ENCODE measurements at places on chromosomes 12 and 14. TPM values are rescaled to one million over a fixed set of nuclear protein-coding genes. Genes with fewer than 3 reads are reported as not detected.

Gene SYT1
- total RNA-seq = 6.8 TPM

Gene DNAH10
- total RNA-seq = under 0.01 TPM

Gene SLC41A2
- total RNA-seq = 12.0 TPM

Gene CYP46A1
- total RNA-seq = under 0.01 TPM

Gene WSB2
- total RNA-seq = 75.8 TPM

Gene TAS2R46
- total RNA-seq = 3.2 TPM

Gene MANSC1
- total RNA-seq = 8.8 TPM

Gene AICDA
- total RNA-seq = not detected

Gene ACOT4
- 0.61 TPM for total RNA-seq

Gene KCNC2
- not detected for total RNA-seq

Gene SCFD1
- total RNA-seq = 79.9 TPM

Gene TOMM20L
- total RNA-seq = not detected

Gene SCYL2
- 43.8 TPM for total RNA-seq

Gene GPR84
- not detected for total RNA-seq

Gene STON2
- total RNA-seq = 0.32 TPM

Gene KITLG
- total RNA-seq = 44.2 TPM

Gene GPR68
- total RNA-seq = 0.61 TPM

Gene SLC25A21
- 2.3 TPM for total RNA-seq

Gene CLEC6A
- not detected for total RNA-seq

Gene OR4E2
- not detected for total RNA-seq

Gene PLA2G1B
- total RNA-seq = not detected

Gene SRRM4
- not detected for total RNA-seq

Gene OR9K2
- total RNA-seq = not detected

Gene PROX2
- total RNA-seq = not detected

Gene MYH6
- total RNA-seq = not detected

Gene DDN
- 0.15 TPM for total RNA-seq

Gene ALDH1L2
- total RNA-seq = 2.9 TPM

Gene KRT78
- total RNA-seq = not detected

Gene DHRS4
- total RNA-seq = 50.2 TPM

Gene LRRC43
- total RNA-seq = 1.2 TPM

Gene CFAP54
- 37.5 TPM for total RNA-seq

Gene ADSS1
- total RNA-seq = 3.9 TPM

Gene TESPA1
- not detected for total RNA-seq

Gene RTL1
- total RNA-seq = not detected

Gene OLR1
- total RNA-seq = not detected

Gene SCN8A
- 40.0 TPM for total RNA-seq

Gene SLC35F4
- total RNA-seq = not detected

Gene IFNG
- not detected for total RNA-seq

Gene TEX52
- not detected for total RNA-seq

Gene C1QL4
- not detected for total RNA-seq

Gene FERMT2
- total RNA-seq = 97.1 TPM

Gene CCND2
- total RNA-seq = 18.2 TPM

Gene ADCY4
- total RNA-seq = 36.6 TPM

Gene DEPDC4
- 0.32 TPM for total RNA-seq

Gene KIF26A
- total RNA-seq = 4.4 TPM

Gene AP1G2
- 14.1 TPM for total RNA-seq
